ENCODE measurements at places on chromosomes 1 and 21. TPM values are rescaled to one million over a fixed set of nuclear protein-coding genes. Genes with fewer than 3 reads are reported as not detected.

The COL8A2 gene
- total RNA-seq, result 0.18 TPM

The F3 gene
- 21.7 TPM for total RNA-seq

The ZNF684 gene
- 3.2 TPM for total RNA-seq

The PTPRC gene
- 0.65 TPM for total RNA-seq

The TMOD4 gene
- 1.3 TPM for total RNA-seq

The PKN2 gene
- total RNA-seq, result 31.5 TPM

The GNG4 gene
- total RNA-seq, result 3.5 TPM

The KIF17 gene
- 1.5 TPM for total RNA-seq

The FAM229A gene
- 2.1 TPM for total RNA-seq

The LENEP gene
- total RNA-seq, result 0.50 TPM

The CITED4 gene
- 17.8 TPM for total RNA-seq

The SPRR3 gene
- 1.0 TPM for total RNA-seq

DNA sequence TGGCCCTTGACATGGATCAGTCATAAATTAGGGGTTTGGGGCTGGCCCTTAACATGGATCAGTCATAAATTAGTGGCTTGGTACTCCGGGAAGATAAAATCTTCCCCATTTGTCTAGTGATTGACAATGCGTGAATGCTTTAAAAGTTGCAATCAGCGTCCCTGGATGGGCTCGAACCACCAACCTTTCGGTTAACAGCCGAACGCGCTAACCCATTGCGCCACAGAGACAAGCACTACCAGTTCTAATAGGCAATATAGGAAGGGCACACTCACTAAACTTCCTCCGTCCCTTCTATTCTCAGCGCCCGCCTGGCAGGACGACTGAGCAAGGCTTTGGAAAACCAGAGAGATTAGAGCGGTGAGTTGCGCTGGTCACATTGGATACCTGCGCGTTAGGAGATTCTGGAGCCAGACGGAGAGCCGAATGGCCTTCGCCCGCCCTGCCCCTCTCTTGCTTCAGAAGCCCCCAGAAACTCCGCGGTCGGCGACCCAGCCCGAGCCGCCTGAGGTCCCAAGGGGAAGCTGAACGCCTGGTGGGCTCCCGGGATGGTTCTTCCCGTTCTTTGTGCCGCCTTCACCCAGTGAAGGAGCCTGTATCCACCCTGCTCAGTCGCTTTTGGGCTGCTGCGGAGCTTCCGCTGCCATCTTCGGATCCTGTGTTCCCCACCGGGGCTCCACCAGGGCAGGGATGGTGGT is 235.9 kb downstream of the FAM72C start:
- no peak overlapping the region for H3K27ac ChIP-seq
- H3K4me3 ChIP-seq, result no peak overlapping the region
- no peaks in the 10 kb centered on the region for H3K36me3 ChIP-seq
- no peak for DNase-seq
- no peaks in the 10 kb centered on the region for H3K27me3 ChIP-seq

DNA sequence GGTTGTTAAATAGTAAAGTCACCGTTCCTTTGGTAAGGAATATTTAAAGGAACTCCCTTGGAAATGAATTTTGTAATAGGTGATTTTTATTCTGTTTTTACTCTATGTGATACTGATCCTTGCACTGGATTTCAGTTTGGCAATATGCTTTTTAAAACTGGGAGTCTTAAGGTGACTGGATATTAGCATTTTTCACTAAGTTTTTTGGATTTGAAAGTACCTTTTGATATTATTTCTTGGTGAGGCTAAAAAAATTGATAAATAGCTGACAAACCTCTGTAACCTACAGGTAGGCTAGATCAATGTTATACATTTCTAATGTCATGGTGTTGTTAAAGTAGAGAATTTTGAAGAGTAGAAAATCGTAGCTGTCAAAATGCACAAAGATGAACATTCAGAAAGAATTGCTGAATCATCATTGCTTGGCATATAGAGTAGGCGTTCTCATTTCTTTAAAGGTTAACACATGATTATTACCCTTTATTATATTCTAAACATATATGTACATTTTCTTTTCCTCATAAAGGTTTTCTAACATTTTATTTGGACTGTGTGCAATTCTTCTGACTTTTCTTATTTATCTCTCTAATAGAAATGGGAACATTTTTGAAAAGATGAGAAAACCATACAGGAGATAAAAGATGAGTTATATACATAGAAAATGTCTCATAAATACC is 1.5 kb upstream of the DNAJB4 start:
- H3K36me3 ChIP-seq, result no peaks in the 10 kb centered on the region
- H3K27me3 ChIP-seq, result no peaks in the 10 kb centered on the region
- H3K27ac ChIP-seq, result no peak overlapping the region

- peaks cover 14% of the 10 kb centered on the region for H3K4me1 ChIP-seq
- H3K27ac ChIP-seq, result no peak overlapping the region
- no peak for DNase-seq
- no peaks in the 10 kb centered on the region for H3K27me3 ChIP-seq
Measured at GRCh38 chr1:39411526-39412478, 79.6 kb upstream of the BMP8A start.

GRCh38 chr1:31289021-31289420 is 7.6 kb downstream of the SNRNP40 start:
- H3K4me1 ChIP-seq, result no peaks in the 10 kb centered on the region
- H3K27me3 ChIP-seq, result no peaks in the 10 kb centered on the region
- H3K4me3 ChIP-seq, result no peak overlapping the region
- DNase-seq, result no peak

DNA sequence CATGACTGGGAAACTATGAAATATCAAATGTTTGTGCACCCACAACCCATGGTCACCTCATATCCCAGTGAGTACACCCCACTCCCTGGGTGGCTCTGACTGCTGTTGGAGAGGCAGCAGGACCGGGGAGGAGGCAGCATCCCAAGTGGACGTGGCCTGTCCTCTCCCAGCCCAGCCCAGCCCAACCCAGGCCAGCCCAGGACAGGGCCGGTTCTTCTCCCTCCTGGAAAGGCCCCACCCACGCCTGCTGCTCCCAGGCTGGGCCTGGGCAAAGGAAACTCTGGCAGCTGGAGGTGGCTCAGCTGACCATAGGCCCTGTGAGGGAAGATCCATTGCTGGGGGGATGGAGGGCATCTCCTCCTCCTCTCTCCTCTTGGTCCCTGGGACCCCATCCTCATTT is 19.1 kb downstream of the MATN1 start:
- no peaks in the 10 kb centered on the region for H3K4me1 ChIP-seq
- DNase-seq, result no peak
- no peaks in the 10 kb centered on the region for H3K36me3 ChIP-seq
- no peaks in the 10 kb centered on the region for H3K27me3 ChIP-seq

- no peaks in the 10 kb centered on the region for H3K27me3 ChIP-seq
- DNase-seq, result no peak
- H3K36me3 ChIP-seq, result no peaks in the 10 kb centered on the region
- H3K4me3 ChIP-seq, result no peak overlapping the region
- no peak overlapping the region for H3K27ac ChIP-seq
Measured at GRCh38 chr21:19899645-19900044, 1098.6 kb upstream of the NCAM2 start.

GRCh38 chr1:85027242-85027983 is 20.9 kb downstream of the MCOLN3 start:
- H3K27ac ChIP-seq, result no peak overlapping the region
- H3K36me3 ChIP-seq, result no peaks in the 10 kb centered on the region
- no peaks in the 10 kb centered on the region for H3K4me1 ChIP-seq
- H3K4me3 ChIP-seq, result no peak overlapping the region
- peak; percentile 2 for DNase-seq

GRCh38 chr1:245234217-245235081 is 79.7 kb downstream of the KIF26B start:
- no peak for DNase-seq
- H3K36me3 ChIP-seq, result no peaks in the 10 kb centered on the region
- no peak overlapping the region for H3K4me3 ChIP-seq
- H3K4me1 ChIP-seq, result no peaks in the 10 kb centered on the region

DNA sequence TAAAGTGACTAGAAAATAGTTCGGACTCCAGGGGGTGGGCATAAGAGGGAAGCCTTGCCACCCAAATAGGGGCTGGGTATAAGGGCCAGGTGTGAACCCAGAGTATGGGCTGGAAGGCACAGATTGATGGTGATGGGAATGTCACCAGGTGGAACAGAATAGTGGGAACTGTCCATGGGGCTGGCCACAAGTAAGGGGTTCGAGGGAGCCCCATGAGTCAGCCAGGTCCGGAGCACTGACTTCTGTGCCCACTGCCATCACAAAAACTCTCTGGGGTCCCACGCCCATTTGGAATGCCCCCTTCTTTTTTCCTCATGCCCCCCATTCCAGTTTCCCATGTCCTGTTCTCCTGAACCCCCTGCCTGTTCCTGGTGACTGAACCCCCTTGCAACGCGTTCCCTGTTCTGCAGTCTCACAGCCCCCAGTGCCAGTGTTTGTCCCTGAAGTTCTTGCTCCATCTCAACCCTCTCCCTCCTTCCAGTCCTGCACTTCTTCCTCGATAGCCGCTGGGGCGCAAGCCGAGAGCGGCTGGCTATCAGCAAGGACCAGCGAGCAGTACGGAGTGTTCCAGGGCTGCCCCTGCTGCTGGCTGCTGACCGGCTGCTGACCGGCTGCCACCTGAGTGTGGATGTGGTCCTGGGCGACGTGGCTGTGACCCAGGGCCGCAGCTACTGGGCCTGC is 7.9 kb downstream of the TRIM46 start:
- H3K27ac ChIP-seq, result no peak overlapping the region
- no peaks in the 10 kb centered on the region for H3K27me3 ChIP-seq
- DNase-seq, result no peak
- no peaks in the 10 kb centered on the region for H3K36me3 ChIP-seq
- H3K4me3 ChIP-seq, result no peak overlapping the region

GRCh38 chr1:244160455-244161235 is 109.6 kb downstream of the ZBTB18 start:
- H3K4me3 ChIP-seq, result no peak overlapping the region
- H3K27ac ChIP-seq, result no peak overlapping the region
- no peaks in the 10 kb centered on the region for H3K27me3 ChIP-seq
- no peak for DNase-seq
- no peaks in the 10 kb centered on the region for H3K36me3 ChIP-seq

DNA sequence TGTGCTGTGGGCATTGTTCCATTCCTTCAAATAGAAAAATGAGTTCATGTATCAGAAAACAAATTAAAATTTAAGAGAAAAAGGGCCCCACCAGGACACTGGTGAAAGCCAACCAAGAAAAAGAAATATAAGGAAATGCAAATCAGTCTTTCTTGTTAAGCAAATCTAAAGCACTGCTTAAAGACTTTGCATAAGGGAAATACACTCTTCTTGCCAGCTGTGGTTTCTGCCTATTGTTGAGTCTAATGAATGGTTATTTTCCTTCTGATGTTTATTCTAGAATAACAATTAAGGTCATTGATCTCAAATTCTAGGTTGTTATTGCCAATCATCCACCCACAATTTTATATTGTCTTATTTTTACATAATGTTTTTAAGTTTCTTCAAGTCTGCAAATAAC is 158.6 kb upstream of the SNX7 start:
- H3K27ac ChIP-seq, result no peak overlapping the region
- no peaks in the 10 kb centered on the region for H3K4me1 ChIP-seq
- H3K36me3 ChIP-seq, result no peaks in the 10 kb centered on the region
- H3K27me3 ChIP-seq, result no peaks in the 10 kb centered on the region
- no peak for DNase-seq

- H3K27me3 ChIP-seq, result no peaks in the 10 kb centered on the region
- H3K4me1 ChIP-seq, result peaks cover 22% of the 10 kb centered on the region
- no peaks in the 10 kb centered on the region for H3K36me3 ChIP-seq
- H3K27ac ChIP-seq, result no peak overlapping the region
Measured at GRCh38 chr1:203278082-203278884, 27.0 kb upstream of the BTG2 start.
